ENCODE measurements at places on chromosomes 12 and 14.

GRCh38 chr12:26686408-26686807 is 146.6 kb downstream of the ITPR2 start:
- DNase-seq, result no peak

DNA sequence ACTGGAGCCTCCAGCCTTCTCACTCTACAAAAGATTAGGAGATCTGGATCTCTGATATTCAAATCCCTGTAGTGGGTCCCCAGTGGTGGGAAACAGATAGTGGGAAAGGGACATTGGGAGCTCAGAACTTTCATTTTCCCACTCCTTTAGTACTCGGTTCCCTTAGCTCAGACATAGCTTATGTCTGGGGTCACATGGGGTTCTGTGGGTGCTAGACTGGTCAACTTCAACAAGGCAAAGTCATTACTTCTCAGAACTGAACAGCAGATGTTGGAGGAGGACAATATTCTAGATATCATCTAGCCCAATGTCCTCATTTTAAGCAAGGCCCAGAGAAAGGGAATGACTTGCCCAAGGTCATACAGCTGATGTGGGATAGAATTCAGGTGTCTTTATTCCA is 19.5 kb upstream of the ITGA5 start:
- DNase-seq, result no peak

GRCh38 chr12:41531147-41531829 is 343.2 kb downstream of the PDZRN4 start:
- no peak for DNase-seq

- no peak for DNase-seq
Observed at GRCh38 chr14:91834571-91834970, 32.8 kb downstream of the TC2N start.

DNA sequence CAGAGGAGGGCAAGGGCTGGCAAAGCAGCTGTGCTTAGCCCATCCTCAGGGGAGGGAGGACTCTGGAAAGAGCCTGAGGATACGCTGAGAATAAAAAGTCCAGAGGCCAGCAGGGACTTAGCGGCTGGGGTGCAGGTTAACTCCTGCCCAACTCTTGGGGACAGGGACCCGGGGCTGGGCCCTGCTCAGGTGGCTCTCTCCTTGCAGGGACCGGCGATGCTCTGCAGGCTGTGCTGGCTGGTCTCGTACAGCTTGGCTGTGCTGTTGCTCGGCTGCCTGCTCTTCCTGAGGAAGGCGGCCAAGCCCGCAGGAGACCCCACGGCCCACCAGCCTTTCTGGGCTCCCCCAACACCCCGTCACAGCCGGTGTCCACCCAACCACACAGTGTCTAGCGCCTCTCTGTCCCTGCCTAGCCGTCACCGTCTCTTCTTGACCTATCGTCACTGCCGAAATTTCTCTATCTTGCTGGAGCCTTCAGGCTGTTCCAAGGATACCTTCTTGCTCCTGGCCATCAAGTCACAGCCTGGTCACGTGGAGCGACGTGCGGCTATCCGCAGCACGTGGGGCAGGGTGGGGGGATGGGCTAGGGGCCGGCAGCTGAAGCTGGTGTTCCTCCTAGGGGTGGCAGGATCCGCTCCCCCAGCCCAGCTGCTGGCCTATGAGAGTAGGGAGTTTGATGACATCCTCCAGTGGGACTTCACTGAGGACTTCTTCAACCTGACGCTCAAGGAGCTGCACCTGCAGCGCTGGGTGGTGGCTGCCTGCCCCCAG is 2.8 kb downstream of the B3GNT4 start:
- DNase-seq, result no peak

DNA sequence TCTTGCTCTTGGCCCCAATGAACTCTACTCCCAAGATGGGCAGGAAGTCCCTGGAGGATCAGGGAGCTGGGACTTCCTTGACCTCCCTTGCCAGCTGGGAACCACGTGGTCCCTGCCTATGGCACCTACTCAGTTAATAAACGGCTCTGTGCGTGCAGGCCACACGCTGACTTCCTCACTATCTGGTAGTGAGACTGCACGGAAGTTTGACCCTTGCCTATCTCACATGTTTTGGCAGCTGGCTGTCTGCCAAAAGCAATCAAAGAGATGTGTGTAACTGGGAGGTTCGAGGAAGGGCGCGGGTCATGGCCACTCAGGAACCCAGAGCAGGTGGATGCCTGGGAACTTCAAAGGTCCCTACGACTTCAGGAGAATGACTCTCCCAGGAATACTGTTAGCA is 57.9 kb downstream of the RFLNA start:
- no peak for DNase-seq

DNA sequence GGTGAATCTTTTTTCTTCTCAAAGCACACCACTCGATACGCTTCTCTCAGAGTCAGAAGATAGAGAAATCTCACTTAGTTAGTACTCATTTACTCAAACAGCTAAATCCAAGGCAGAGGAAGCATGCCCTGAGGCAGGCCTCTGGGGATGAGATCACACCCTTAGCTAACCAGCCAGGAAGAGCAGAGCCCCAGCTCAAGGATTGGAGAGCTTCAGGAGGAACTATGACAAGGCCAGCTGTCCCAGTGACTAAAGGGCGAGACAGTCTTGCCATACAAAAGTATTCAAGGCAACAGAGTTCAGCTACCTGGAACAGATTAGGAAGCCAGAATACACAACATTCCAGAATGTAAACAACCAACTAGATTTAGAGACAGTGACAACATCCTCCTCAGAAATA is 197.7 kb upstream of the CCDC196 start:
- no peak for DNase-seq

GRCh38 chr12:121974026-121974985 is 47.4 kb upstream of the BCL7A start:
- DNase-seq, result no peak

DNA sequence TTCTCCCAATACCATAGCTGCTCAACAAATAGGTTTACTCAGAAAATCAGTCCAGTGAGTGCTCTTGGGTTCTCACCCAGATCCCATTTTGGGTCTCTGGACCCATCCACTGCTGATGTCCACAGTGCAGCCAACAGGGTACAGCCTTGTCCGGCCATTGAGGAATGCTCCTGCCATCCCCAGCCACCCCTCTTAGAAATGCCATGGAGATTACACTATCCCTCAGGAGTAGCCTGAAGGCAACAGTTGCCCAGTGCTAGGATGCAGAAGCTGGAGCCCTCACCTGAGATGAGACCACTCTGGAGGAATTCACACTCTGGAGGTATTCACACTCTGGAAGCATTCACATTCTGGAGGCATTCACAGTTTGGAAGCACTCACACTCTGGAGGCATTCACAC is 958.8 kb upstream of the TMEM132C start:
- DNase-seq, result no peak

DNA sequence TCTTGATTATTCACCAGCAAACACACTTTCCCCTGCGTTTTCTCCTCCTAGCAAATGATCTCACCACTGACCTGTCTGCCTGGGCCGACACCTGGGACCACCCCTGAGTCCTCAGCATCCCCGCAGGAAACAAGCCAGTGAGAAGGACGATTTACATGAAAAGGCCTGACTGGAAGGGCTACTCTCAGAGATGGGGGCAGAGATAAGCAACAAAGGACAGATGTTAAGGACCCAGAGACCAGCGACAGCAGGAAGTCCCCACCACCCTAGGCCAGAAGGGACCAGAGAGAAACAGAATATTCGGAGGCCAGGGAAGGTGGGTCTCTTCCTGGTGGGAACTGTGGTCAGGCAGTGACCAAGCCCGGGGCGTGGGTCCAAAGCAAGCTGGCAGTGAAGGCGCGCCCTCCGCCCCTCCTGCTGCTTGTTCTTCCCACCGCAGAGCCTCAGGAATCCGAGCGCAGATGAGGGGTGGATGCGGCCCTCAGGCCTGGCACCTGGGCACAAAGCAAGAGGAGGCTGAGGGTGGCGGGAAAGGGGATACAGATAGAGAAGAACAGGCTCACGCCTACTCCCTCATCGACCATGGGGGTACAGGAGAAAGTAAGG is 55.8 kb downstream of the STX2 start:
- DNase-seq, result no peak

GRCh38 chr12:62215506-62215905 is 44.7 kb upstream of the USP15 start:
- DNase-seq, result no peak

DNA sequence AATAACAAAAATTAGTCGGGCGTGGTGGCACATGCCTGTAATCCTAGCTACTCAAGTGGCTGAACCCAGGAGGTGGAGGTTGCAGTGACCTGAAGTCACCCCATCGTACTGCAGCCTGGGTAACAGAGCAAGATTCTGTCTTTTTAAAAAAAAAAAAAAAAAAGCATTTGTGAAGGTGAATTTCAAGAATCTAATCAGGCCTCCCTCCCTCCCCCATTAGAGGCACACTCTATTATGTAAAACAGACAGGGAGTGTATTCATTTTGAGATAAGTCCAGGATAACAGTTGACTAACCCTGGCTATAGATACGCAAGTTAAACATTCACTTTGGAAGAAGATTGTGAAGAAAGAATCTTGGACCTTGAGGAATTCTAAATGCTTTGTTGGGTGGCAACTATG is 2.9 kb downstream of the RESF1 start:
- DNase-seq, result no peak

DNA sequence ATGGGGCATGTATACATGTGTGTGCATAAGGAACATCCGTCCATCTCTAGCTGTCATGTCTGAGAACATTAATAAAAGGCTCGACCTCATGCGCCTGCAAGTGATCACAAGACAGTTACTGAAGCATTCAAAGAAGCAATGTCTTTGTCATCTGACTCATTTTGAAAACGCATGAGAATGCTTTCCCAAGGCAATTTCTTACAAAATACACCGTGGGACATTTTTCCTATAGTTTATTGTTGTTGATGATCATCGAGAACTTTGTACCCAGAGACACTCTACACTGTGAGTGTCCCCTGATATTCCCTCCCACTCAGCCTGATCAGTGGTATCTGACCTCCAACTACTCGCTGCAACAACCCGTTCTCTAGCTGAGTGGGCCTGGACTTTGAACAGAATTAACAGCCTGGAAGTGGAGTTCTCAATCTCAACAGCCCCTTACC is 68.1 kb downstream of the ETV6 start:
- no peak for DNase-seq

DNA sequence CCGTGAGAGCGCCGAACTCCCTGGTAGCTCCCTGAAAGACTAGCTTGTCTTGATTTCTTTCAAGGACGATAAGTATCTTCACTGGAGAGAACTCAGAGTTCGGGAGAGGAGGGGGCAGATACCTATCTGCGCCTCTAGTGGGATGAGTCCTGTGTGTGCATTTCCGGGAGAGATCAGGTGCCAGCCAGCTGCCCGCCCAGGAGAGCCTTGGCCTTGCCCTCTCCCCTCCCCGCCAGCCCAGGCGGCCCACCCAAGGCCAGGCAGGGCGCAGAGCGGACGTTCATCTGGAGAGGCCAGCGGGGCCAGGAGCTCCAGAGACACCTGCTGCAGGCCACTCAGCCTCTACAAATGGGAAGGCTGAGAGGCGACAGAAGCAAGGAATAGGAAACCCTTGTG is 1.0 kb downstream of the CD9 start:
- DNase-seq, result no peak

DNA sequence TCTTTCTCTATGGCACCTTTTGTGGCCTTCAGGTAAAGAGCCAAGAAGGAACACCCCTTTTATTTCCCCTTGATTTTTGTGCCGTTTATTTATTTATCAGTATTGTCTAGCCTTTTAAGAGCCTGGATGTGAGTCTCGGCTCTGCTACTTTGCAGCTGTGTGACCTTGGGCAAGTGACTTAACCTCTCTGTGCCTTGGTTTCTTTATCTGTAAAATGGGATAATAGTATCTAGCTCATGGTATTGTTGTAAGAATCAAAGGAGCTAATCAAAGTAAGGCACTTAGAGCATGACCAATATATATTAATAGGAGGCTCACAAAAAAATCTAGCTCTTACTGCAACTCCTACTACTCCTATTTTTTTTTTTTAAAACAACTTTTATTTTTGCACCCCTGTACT is 179.7 kb downstream of the CHST11 start:
- DNase-seq, result no peak

GRCh38 chr14:65410640-65411039 is 1.9 kb upstream of the FUT8 start:
- no peak for DNase-seq

GRCh38 chr12:2662524-2662923 is 132.2 kb upstream of the FKBP4 start:
- no peak for DNase-seq

GRCh38 chr12:14931791-14932560 is 6.4 kb downstream of the ERP27 start:
- DNase-seq, result no peak

- DNase-seq, result no peak
Observed at GRCh38 chr14:104794631-104794992, 936 bp downstream of the AKT1 start.

GRCh38 chr12:92055877-92056276 is 89.8 kb downstream of the BTG1 start:
- peak; percentile 68 for DNase-seq

DNA sequence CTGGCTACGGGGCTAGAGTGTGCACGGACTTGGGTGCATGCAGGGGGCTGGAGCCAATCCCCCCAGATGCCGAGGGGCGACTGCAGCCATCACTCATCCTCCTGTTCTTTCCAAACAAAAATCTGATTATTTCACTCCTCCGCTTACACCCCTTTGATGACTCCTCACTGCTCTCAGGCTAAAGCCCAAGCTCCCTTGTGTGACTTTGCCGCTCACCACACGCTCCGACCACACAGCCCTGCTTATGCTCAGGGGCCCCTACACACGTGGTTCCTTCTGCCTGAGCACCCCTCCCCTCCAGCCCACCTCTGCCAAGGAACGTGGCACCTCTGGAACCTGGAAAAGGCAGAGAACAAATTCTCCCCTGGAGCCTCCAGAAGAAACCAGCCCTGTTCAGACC is 13.7 kb downstream of the CHFR start:
- DNase-seq, result peak; percentile 18

- peak; percentile 58 for DNase-seq
Observed at GRCh38 chr12:11228296-11228879, 41.1 kb downstream of the PRB3 start.

Data from activated CD4-positive, alpha-beta T cell treated with anti-CD3 and anti-CD28 coated beads for 48 hours (primary cell).